Tibial artery (tissue), 4 donors: ENCODE measurements at places on chromosomes 4 and X.

GRCh38 chr4:79249881-79250503, 75.9 kb downstream of the NAA11 start:
- H3K4me3 ChIP-seq, result no peak overlapping the region
- no peaks in the 10 kb centered on the region for H3K4me1 ChIP-seq
- H3K27me3 ChIP-seq, result no peaks in the 10 kb centered on the region
- H3K36me3 ChIP-seq, result no peaks in the 10 kb centered on the region
- no peak overlapping the region for H3K27ac ChIP-seq

DNA sequence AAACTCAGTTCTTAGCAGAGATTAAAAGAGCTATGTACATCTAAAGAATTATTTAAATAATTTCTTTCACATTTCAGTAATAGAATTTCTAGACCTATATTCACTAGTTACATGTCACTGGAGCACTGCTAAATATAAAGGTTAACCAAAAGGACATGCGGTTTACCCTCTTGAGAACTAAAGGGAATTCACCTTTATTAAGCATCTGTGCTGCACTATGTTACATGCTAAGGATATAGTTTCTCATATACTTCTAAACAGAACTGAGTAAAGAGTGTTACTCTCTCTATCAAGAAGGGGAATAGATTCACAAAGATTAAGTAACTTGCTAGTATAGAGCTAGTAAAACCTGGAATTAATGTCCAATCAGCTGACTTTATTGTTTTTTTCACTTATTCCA, 7.6 kb downstream of the SPIN3 start:
- H3K4me3 ChIP-seq, result no peak overlapping the region
- peaks cover 14% of the 10 kb centered on the region for H3K36me3 ChIP-seq
- DNase-seq, result no peak
- no peaks in the 10 kb centered on the region for H3K27me3 ChIP-seq
- H3K4me1 ChIP-seq, result no peaks in the 10 kb centered on the region

DNA sequence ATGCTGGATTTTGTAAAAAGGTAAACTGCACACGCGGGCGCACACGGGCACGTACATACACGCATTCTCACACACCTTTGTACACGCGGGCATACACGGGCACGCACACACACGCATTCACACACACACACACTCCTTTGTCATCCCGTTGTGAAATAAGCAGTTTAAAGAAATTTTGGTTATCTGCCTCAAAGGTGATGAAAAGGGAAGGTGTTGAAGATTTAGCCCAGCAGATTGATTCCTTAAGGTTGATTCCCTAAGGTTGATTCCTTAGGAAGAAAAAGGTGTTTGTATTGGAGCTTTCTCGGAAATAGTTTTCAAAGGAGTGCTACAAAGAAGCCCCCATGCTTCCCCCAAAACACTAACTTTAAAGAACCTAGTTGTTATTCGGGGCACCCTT, 693 bp downstream of the ATP10D start:
- peaks cover 4% of the 10 kb centered on the region for H3K4me1 ChIP-seq
- no peak for DNase-seq
- H3K27ac ChIP-seq, result peak overlapping the region; percentile 91
- no peaks in the 10 kb centered on the region for H3K27me3 ChIP-seq
- H3K36me3 ChIP-seq, result no peaks in the 10 kb centered on the region
- H3K4me3 ChIP-seq, result peak overlapping the region; percentile 63

- H3K4me1 ChIP-seq, result no peaks in the 10 kb centered on the region
- DNase-seq, result no peak
- H3K27me3 ChIP-seq, result no peaks in the 10 kb centered on the region
These were observed 164.0 kb downstream of the PRKX start for GRCh38 chrX:3549411-3549911.

DNA sequence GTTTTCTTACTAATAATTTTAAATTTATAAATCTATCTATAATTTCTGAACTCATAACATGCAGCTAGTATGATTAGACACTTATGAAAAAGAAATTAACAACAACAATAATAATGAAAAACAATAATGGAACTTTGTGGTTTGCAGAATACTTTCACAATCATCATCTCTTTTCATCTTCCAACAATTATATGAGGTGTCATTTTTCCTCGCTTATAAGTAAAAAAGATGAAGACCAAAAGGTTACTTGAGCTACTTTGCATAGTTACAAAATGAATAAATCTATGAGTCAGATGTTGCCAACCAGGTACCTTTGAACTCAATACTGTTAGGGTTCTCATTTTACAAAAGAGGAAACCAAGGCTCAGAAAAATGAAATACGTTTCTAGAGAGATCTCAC, 98.5 kb upstream of the ELOVL6 start:
- no peaks in the 10 kb centered on the region for H3K27me3 ChIP-seq
- H3K27ac ChIP-seq, result no peak overlapping the region
- DNase-seq, result no peak
- no peaks in the 10 kb centered on the region for H3K36me3 ChIP-seq
- no peak overlapping the region for H3K4me3 ChIP-seq
- H3K4me1 ChIP-seq, result no peaks in the 10 kb centered on the region

GRCh38 chr4:102868153-102868780, 525 bp upstream of the CISD2 start:
- H3K27ac ChIP-seq, result peak overlapping the region; percentile 93
- peaks cover 29% of the 10 kb centered on the region for H3K4me1 ChIP-seq
- DNase-seq, result peak; percentile 26
- H3K4me3 ChIP-seq, result peak overlapping the region; percentile 72

GRCh38 chrX:49838374-49838773, 9.3 kb downstream of the PAGE4 start:
- H3K36me3 ChIP-seq, result no peaks in the 10 kb centered on the region
- H3K27me3 ChIP-seq, result no peaks in the 10 kb centered on the region
- DNase-seq, result no peak
- no peak overlapping the region for H3K4me3 ChIP-seq

DNA sequence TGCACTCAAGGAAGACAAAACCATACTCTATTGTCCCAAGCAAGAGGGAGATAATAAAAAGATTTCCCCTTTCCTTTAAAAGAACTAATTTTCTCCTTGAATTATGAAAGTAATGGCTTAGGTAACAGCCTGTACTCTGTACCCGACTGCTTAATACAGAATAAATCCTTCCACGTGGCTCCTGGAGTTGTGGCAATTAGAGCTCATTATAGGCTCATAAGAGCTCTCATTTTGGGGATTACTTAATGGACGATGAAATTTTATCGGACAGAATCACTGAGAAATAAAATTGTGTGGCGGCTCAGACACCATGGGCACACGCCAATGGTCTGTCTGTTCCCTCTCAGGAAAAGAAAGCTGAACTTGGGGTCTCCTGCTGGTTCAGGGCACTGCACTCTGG, 2.8 kb upstream of the GSX2 start:
- peaks cover 33% of the 10 kb centered on the region for H3K4me1 ChIP-seq
- H3K27me3 ChIP-seq, result no peaks in the 10 kb centered on the region
- H3K36me3 ChIP-seq, result no peaks in the 10 kb centered on the region
- H3K27ac ChIP-seq, result no peak overlapping the region
- no peak overlapping the region for H3K4me3 ChIP-seq

DNA sequence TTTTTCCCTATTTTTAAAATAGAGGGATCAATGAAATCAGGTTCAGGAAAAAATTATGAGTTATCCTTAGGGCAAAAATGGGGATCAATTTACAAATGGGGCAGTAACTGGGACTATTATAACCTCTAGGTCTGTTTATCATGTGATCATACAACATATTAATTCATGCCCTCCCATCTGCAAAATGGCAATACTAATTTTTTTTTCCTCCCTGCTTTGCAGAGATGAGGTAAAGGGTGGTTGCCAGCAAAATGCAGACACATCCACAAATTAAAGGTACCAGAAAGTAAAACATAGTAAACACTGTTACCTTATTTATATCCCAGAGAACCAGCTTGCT, 467 bp downstream of the HSD17B11 start:
- no peaks in the 10 kb centered on the region for H3K36me3 ChIP-seq
- H3K27ac ChIP-seq, result peak overlapping the region; percentile 92
- DNase-seq, result no peak
- H3K4me3 ChIP-seq, result peak overlapping the region; percentile 74
- no peaks in the 10 kb centered on the region for H3K27me3 ChIP-seq

- peaks cover 76% of the 10 kb centered on the region for H3K4me1 ChIP-seq
- no peak overlapping the region for H3K27ac ChIP-seq
- no peak overlapping the region for H3K4me3 ChIP-seq
- H3K27me3 ChIP-seq, result no peaks in the 10 kb centered on the region
These were observed 56.1 kb downstream of the APBB2 start for GRCh38 chr4:41158274-41158673.

- no peak overlapping the region for H3K4me3 ChIP-seq
- H3K36me3 ChIP-seq, result no peaks in the 10 kb centered on the region
- peaks cover 32% of the 10 kb centered on the region for H3K4me1 ChIP-seq
- peak; percentile 78 for DNase-seq
- H3K27ac ChIP-seq, result peak overlapping the region; percentile 77
- H3K27me3 ChIP-seq, result no peaks in the 10 kb centered on the region
These were observed 7.5 kb upstream of the PDLIM3 start for GRCh38 chr4:185542626-185543315.

DNA sequence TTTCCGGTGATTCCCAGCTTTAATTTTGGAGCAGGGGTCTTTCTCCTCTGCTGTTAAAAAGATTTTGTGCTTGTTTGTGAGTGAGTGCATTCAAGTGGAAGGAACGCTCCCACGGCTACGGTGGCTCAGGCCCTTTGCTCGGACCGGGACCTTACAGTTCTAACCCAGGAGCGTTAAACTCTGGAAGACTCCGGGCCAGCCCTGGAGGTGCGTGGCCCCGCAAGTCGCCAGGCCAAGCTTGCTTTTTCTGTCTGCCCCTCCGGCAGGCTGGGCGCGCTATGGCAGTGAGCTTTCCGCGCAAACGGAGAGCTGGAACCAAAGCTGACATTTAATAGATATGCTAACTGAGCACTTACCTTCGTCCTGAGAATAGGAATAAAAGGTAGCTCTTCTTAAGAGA, 18.3 kb upstream of the PITX2 start:
- no peaks in the 10 kb centered on the region for H3K36me3 ChIP-seq
- H3K27me3 ChIP-seq, result no peaks in the 10 kb centered on the region
- DNase-seq, result no peak

GRCh38 chr4:3830774-3831528, 64.8 kb downstream of the ADRA2C start:
- DNase-seq, result no peak
- no peaks in the 10 kb centered on the region for H3K36me3 ChIP-seq
- no peak overlapping the region for H3K27ac ChIP-seq
- peaks cover 33% of the 10 kb centered on the region for H3K27me3 ChIP-seq
- H3K4me1 ChIP-seq, result peaks cover 19% of the 10 kb centered on the region

DNA sequence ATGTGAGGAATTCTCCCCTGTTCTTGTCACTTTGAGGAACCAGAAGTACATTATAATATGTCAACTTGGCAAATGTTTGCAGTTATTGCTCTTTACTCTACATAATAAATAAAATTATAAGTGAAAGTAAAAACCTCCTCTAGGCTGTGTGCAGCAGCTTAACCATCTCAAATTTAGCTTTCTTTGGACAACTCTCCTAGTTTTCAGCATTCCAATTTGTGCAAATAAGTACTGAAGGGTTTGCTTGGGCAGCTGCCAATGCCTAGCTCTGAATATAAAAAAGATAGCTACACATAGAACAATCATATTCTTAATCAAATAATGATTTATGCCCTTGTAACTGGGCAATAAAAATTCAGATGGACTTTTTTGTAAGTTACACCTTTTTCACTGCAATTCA, 82.5 kb downstream of the GASK1B start:
- H3K36me3 ChIP-seq, result no peaks in the 10 kb centered on the region
- H3K4me1 ChIP-seq, result no peaks in the 10 kb centered on the region
- H3K27me3 ChIP-seq, result no peaks in the 10 kb centered on the region
- H3K4me3 ChIP-seq, result peak overlapping the region; percentile 45
- peak overlapping the region; percentile 57 for H3K27ac ChIP-seq

GRCh38 chr4:97103252-97103651, 1040.0 kb downstream of the STPG2 start:
- DNase-seq, result no peak
- H3K36me3 ChIP-seq, result no peaks in the 10 kb centered on the region
- H3K27me3 ChIP-seq, result no peaks in the 10 kb centered on the region
- no peak overlapping the region for H3K4me3 ChIP-seq
- H3K4me1 ChIP-seq, result no peaks in the 10 kb centered on the region
- H3K27ac ChIP-seq, result no peak overlapping the region

GRCh38 chrX:151780621-151781020, 46.1 kb downstream of the CNGA2 start:
- H3K27me3 ChIP-seq, result no peaks in the 10 kb centered on the region
- no peak overlapping the region for H3K27ac ChIP-seq
- no peaks in the 10 kb centered on the region for H3K36me3 ChIP-seq
- no peaks in the 10 kb centered on the region for H3K4me1 ChIP-seq
- no peak overlapping the region for H3K4me3 ChIP-seq
- DNase-seq, result no peak

DNA sequence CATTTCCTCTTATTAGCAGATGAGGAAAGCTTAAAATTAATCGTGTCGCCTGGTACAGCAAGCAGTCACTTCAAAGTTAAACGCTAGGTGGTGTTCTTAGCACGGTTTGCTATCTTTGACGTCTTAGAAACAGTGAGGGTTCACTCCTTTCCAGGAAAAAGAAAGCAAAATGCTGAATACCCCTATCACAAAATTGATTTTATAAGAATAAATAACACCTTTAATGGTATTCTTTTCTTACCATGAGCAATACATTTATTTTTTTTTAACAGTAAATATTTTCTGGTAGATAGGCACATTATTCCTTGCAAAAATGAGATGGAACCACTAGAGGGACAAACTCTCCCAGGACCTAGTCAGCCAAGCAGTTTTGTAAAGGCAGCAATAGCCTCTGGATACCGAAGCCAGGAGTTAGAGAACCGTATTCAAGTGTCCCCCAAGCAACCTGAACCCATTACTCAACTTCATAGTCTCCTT, 153.9 kb downstream of the KDR start:
- no peak for DNase-seq
- H3K4me3 ChIP-seq, result no peak overlapping the region
- H3K27me3 ChIP-seq, result no peaks in the 10 kb centered on the region
- no peak overlapping the region for H3K27ac ChIP-seq
- H3K36me3 ChIP-seq, result no peaks in the 10 kb centered on the region

DNA sequence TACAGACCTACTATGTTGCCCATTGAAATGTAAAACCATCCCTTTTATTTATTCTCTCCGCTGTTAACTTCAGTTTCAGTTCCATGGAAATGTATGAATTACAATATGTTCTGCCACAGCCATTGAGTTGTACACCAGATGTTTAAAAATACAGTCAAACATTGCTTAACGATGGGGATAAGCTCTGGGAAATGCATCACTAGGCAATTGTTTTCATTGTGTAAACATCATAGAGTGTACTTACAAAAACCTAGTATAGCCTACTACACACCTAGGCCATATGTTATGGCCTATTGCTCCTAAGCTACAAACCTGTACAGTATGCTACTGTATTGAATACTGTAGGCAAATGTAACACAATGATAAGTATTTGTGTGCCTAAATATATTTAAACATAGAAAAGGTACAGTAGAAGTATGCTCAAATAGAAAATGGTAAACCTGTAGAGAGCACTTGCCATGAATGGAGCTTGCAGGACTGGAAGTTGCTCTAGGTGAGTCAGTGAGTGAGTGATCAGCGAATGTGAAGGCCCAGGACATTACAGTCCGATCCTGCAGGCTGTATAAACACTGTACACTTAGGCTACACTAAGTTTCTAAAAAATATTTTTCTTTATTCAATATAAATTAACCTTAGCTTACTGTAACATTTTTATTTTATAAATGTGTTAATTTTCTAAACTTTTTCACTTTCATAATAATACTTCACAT, 2.7 kb upstream of the PF4V1 start:
- H3K36me3 ChIP-seq, result no peaks in the 10 kb centered on the region
- H3K27ac ChIP-seq, result no peak overlapping the region
- H3K27me3 ChIP-seq, result peaks cover 3% of the 10 kb centered on the region
- H3K4me1 ChIP-seq, result peaks cover 3% of the 10 kb centered on the region
- no peak for DNase-seq

- no peaks in the 10 kb centered on the region for H3K36me3 ChIP-seq
- peaks cover 5% of the 10 kb centered on the region for H3K4me1 ChIP-seq
- peak; percentile 81 for DNase-seq
These were observed 74.0 kb upstream of the BCOR start for GRCh38 chrX:40171513-40172400.

GRCh38 chr4:108878806-108879205, 116.0 kb upstream of the ETNPPL start:
- no peaks in the 10 kb centered on the region for H3K27me3 ChIP-seq
- H3K36me3 ChIP-seq, result no peaks in the 10 kb centered on the region
- H3K27ac ChIP-seq, result no peak overlapping the region
- H3K4me3 ChIP-seq, result no peak overlapping the region
